Right ventricle myocardium superior (tissue), 1 donor: ENCODE measurements at places on chromosomes 4 and X. TPM values are rescaled to one million over a fixed set of nuclear protein-coding genes. Genes with fewer than 3 reads are reported as not detected.

The MAGEB1 gene
- not detected for total RNA-seq

The CENPE gene
- 0.40 TPM for total RNA-seq

The TRIML1 gene
- total RNA-seq: not detected

The BEX1 gene
- total RNA-seq: 0.97 TPM

The TMPRSS11A gene
- not detected for total RNA-seq

The ALB gene
- total RNA-seq: 4.5 TPM

The MAGEE1 gene
- total RNA-seq: 2.5 TPM

The DCAF12L1 gene
- total RNA-seq: not detected

The SLC10A6 gene
- total RNA-seq: 0.43 TPM

The PABPC4L gene
- 0.65 TPM for total RNA-seq

The KDM6A gene
- 12.8 TPM for total RNA-seq

The GAB1 gene
- total RNA-seq: 72.5 TPM

The NAP1L2 gene
- total RNA-seq: 5.4 TPM

DNA sequence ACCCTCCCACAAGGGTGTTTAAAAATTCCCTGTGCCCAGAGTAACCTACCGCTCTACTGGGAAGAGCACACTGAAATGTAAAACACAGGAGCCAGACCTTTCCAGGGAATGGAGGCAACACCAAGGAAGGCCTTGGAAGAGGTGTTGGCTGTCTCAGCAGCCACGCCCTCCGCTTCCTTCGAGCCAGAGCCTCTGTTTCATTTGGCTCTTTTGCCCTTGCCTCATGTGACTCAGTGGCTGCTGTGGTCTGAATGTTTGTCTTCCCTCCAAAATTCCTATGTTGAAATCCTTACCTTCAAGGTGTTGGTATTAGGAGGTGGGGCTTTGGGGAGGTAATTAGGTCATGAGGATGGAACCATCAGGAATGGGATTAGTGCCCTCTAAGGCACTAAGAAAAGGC is 11.3 kb downstream of the SCD5 start:
- no peak for DNase-seq

- no peak for DNase-seq
Observed at GRCh38 chrX:100685284-100685996, 41.4 kb downstream of the SRPX2 start.

- DNase-seq: no peak
Observed at GRCh38 chr4:33116871-33117270, 2396.7 kb downstream of the PCDH7 start.

DNA sequence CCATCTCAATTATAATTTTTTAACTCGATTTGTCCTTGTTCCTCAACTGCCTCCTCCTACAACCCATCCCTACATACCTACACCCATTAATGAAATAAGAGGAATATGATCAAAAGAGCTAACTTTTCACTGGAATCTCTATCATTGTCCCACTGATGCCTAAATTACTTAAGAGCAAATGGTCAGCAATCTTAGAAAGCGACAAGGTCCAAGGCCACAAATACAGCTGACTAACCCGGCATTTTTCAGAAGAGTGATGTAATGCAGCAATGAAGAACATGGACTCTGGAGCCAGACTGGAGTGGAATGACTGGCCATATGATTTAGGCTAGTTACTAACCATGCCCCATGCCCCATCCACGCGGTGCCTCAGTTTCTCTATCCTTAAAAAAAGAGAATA is 56.2 kb downstream of the PPA2 start:
- DNase-seq: no peak

DNA sequence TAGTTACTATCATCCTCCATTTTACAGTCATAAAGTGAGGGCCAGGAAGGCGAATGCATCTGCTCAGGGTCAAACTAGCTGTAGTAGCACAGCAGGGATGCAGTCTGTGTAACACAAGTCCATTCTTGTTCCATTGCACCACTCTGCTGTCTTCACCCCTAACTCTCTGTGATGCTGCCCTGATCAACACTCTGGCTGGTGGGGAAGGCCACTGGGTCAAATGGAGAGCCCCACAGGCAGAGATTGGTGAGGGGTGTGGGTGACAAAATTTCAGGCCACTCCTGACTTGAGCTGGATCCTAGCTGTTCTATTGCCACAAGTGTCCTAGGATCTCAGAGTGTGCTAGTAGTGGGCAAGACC is 136.5 kb downstream of the PJA1 start:
- no peak for DNase-seq

- DNase-seq: no peak
Observed at GRCh38 chr4:73865431-73866096, 3.6 kb upstream of the CXCL1 start.

DNA sequence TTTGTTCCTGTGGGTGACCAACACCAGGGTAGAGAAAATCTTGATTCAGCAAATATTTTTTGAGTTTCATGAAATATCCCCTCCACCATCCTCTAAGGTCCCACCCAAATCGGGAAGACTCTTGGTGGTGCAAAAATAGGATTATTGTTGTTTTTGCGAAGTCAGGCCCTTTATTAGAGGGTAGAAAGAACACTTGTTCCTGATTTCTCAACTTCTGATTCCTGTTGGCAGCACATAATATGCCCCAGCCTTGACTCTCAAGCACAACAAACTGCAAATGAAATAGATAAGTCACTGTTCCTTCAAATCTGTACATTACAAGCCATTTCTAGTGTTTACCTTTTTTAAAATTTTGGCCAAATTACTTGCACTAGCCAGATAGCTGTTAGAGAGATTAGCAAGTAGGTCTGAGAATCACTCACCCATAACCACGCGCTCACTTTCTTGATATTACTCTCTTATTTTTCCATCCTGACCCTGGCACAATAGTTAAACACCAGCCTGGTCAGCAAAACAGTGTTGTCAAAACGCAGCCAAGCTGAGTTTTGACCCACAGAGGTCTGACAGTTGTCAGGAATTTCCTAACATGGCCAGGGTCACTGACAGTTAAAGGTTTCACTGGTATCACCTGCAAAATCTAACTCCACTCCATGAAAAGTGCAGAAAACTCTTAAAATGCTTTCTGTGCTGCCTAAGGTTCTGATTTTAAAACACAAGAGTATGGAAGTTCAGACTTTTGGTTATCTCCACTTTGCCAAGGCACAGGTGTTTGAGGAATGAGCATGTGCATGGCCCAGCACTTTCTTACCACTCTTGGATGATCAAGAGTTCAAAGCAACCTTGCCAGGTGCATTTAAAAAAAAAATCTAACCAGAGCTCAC is 69.8 kb downstream of the RBM47 start:
- no peak for DNase-seq

- no peak for DNase-seq
Observed at GRCh38 chrX:152946681-152947080, 47.2 kb downstream of the PNMA5 start.

DNA sequence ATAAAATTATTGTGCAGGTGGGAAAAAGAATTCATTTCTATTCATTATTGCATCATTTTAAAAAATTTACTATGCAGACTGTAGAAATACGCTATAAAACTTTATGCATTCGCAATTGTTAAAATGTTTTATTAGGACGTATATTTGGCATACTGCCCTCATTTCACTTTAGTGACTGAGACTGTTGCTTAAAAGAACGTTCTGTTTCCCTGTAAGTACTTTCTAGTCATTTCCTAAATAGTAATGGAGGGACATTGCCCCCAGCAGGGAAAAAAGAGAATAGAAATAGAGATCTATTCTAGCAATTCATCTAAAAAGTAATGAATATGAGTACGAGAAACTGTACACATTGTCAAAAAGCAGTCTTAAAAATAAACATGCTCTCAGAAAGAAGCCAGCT is 1295.8 kb upstream of the TENM3 start:
- no peak for DNase-seq

GRCh38 chr4:25104591-25104990 is 55.7 kb downstream of the SEPSECS start:
- DNase-seq: no peak

DNA sequence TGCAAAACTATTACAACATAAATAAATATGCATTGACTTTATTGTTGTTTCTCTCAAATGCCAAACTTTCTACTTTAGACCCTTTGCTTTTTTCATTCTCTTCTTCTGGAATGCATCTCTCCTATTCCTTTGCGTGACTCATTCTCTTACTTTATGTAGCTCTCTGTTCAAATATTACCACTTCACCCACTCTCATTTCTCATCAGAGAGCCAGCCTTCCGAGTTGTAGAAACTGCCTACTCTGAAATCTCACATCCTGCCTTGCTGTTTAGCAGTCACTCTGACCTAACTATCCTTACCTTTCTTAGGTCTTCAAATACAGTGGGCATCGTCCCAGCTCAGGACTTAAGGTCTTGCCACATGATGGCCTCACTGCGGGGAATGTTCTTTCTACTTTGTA is 143.5 kb downstream of the GALNTL6 start:
- no peak for DNase-seq

DNA sequence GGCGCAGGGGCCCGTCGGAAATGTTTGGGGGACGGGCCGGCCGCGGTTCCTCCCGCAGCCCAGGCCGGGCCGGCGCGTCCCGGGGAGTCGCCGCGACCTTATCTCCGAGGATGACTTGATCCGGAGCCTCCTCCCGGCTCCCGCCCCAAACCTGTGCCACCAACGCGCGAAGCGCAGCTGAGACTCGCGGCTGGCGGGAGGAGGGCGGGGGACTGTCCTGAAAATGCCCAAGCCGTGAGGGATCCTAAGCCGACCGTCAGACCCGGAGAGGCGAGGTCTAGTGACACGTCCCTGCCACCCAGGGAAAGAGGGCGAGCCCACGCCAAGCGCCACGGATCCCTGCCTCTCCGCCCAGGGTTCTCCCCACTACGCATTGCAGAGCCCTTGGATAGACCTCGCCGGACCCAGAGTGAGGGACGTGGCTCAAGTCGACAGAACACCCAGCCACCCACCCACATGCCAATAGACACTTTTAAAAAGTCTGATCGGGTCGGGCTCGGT is 26.9 kb downstream of the UTP14A start:
- DNase-seq: peak; percentile 54

DNA sequence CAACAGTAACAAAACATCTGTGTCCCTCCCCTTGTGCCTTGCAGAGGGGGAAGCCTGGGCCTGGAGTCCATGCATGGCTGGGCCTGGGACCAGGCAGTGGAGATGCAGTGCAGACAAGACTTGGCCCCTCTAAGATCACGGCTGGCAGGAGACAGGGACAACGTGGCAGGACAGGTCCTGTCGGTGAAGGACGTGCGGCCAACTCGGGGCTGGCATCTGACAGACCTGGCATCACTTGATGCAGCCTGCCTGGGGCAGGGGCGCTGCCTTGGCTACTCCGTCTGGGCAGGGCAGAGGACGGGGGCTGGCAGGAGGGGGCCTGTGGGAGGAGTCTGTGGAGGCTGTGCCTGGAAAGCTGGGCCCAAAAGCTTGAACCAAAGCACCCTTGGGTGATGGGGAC is 112.1 kb downstream of the CPZ start:
- DNase-seq: no peak

DNA sequence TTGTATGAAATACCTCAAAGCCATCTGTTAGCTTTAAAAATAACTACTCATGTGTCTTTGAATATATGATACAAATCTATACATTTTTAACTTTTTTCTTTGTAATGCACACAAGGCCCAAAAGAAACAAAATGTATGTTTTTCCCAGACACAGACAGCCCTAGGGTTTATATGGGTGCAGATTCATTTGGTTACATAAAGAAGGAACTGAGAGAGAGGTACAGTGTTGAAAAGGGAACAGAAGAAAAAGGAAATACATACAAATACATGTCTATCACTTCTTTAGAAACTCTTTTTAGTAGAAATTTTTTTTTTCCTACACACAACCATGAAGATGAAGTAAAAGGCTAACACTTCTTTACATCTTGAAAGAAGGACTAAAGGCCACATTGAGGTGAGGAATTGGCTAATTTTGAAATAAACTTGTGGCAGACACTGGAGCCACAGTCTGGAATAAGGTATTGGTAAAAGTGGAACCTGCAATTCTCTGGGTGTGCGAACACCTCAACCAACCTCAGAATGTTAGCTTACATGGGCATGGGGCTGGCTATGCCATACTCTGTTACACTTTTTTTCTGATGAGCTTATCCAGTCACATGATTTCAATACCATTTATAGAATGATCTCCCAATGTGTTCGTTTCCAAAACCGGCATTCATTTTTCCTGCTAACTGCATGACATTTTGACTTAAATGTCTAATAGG is 67.9 kb downstream of the FAM47C start:
- no peak for DNase-seq

- DNase-seq: no peak
Observed at GRCh38 chr4:139675651-139676050, 10.0 kb downstream of the MGST2 start.

DNA sequence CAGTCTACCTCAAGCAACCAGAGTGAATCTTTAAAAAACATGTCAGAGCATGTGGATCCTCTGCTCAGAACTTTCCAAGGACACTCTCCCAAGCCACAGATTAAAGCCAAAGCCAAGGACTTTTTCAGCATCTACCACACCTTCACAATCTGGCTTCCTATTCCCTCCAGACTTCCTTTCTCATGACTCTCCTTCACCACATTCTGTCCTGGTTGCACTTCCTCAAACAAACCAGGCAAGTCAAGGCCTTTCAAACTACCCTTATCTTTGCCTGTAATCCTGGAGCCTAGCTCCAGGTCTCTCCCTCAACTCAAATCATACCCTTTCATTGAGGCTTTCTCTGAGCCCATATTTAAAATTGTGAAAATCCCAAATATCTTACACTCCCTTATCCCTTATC is 191.6 kb upstream of the GALNTL6 start:
- DNase-seq: no peak

- DNase-seq: no peak
Observed at GRCh38 chr4:112431158-112431557, 84.8 kb downstream of the NEUROG2 start.

GRCh38 chr4:71303287-71303686 is 35.5 kb upstream of the SLC4A4 start:
- no peak for DNase-seq

GRCh38 chr4:174714393-174715211 is 114.4 kb downstream of the GLRA3 start:
- DNase-seq: no peak

- no peak for DNase-seq
Observed at GRCh38 chr4:144531841-144532240, 114.1 kb upstream of the HHIP start.

DNA sequence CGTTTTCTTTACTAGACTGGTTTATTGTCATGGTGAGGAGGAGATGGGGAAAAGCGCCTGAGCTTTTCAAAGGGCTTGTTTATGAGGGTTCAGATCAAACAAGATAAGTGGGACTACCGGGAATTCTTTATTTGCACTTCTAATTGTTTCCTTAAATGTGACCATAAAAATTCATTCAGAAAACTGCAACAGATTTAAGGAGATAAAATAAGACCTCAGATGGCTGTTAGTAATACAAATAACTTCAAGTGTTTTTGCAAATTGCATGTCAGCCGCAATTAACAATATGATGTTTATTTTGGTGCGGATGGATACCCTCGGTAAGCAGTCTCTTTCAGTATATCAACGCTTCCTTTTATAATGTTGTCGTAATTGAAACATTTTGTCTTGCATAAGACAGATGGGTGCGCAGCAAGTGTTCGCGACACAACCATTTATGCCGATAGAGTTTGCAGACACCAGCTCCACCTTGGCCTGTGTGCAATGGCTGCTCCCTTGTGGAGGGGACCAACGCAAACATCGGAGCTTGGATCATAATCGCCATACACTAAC is 151.0 kb downstream of the C4orf33 start:
- no peak for DNase-seq

DNA sequence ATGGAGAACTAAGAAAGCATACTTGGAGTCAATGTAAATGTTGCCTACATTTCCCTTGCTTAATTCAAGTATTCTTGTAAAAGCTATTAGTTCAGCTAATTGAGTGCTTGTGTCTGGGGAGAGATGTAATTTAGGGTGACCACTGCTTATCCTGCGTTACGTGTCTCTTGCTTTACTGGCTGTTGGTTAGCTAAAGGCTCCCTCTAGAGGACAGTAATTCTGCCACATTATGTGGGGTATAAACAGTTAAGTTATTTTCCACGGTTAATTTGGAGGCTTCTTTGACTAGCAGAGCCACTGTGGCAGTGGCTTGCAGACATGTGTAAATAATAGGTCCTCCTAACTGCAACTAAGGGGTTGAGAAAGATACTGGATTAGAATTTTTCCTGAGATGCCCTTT is 25.3 kb upstream of the NAF1 start:
- DNase-seq: no peak
